EH (cell line): ENCODE measurements at places on chromosomes 7 and 10.
A peak's percentile ranks its signal among the peaks of the same experiment; 100 is the strongest.

DNA sequence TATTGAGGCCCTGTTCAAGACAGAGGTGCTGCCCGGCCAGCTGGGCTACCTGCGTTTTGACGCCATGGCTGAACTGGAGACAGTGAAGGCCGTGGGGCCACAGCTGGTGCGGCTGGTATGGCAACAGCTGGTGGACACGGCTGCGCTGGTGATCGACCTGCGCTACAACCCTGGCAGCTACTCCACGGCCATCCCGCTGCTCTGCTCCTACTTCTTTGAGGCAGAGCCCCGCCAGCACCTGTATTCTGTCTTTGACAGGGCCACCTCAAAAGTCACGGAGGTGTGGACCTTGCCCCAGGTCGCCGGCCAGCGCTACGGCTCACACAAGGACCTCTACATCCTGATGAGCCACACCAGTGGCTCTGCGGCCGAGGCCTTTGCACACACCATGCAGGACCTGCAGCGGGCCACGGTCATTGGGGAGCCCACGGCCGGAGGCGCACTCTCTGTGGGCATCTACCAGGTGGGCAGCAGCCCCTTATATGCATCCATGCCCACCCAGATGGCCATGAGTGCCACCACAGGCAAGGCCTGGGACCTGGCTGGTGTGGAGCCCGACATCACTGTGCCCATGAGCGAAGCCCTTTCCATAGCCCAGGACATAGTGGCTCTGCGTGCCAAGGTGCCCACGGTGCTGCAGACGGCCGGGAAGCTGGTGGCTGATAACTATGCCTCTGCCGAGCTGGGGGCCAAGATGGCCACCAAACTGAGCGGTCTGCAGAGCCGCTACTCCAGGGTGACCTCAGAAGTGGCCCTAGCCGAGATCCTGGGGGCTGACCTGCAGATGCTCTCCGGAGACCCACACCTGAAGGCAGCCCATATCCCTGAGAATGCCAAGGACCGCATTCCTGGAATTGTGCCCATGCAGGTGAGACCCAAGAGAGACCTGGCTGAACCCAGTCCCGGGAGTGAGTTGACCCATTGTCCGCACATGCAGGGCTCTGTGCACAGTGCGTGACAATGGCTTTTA is 2.8 kb downstream of the RBP3 start:
- no peak for DNase-seq

- DNase-seq = no peak
Measured at GRCh38 chr10:105759669-105760068, 1118.6 kb downstream of the SORCS3 start.

GRCh38 chr10:102195296-102195870 is 30.7 kb upstream of the ELOVL3 start:
- DNase-seq = peak; percentile 12

- no peak for DNase-seq
Measured at GRCh38 chr10:100598166-100598565, 62.4 kb downstream of the HIF1AN start.

GRCh38 chr10:111187096-111187495 is 110.3 kb downstream of the ADRA2A start:
- no peak for DNase-seq

GRCh38 chr7:80540836-80541235 is 29.0 kb upstream of the GNAT3 start:
- no peak for DNase-seq

GRCh38 chr10:33547976-33548375 is 213.5 kb upstream of the NRP1 start:
- no peak for DNase-seq

GRCh38 chr10:12349629-12350166 is 351 bp downstream of the CAMK1D start:
- DNase-seq = no peak

DNA sequence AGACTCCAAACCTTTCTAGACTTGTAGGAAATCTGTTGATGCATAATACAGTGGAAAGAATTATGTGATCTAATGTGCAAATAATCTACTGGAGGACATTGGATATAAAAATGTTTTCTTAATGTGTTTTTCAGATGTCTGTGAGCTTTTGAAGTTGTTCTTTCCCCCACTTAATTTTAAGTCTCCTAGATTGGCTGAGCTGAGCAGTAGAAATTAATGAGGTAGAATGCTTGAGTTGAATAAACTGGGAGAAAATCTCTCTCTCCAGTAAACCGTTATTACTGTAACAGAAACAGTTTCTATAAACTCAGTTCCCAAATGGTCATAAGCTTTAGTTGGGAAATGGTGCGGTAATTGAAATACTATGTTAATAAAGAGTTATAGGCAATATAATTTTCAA is 15.7 kb downstream of the CSGALNACT2 start:
- DNase-seq = no peak

DNA sequence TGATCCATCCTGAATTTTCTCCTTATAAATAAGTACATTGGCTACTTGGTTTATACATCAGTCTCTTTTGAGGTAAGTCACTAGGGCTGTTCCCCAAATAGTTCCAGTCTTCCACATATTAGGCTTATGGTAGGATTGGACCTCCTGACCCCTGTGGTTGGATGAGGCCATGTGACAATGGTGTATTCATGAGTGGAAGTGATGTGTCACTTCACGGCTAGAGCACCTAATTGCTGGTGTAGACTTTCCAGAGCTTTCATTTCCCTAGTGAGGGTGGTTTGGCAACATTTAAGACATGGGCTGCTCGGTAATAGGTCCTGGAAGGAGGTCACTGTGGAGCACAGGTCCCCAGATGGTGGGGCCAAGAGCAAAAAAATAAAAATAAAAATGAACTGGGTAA is 141.2 kb upstream of the ABCB5 start:
- DNase-seq = no peak

- DNase-seq = no peak
Measured at GRCh38 chr7:38066391-38066790, 111.7 kb upstream of the STARD3NL start.

GRCh38 chr7:44762726-44763522 is 14.3 kb downstream of the ZMIZ2 start:
- DNase-seq = no peak

GRCh38 chr10:132449811-132450181 is 52.8 kb downstream of the PWWP2B start:
- DNase-seq = no peak

- peak; percentile 86 for DNase-seq
Measured at GRCh38 chr7:131107337-131108211, 220.1 kb upstream of the MKLN1 start.

DNA sequence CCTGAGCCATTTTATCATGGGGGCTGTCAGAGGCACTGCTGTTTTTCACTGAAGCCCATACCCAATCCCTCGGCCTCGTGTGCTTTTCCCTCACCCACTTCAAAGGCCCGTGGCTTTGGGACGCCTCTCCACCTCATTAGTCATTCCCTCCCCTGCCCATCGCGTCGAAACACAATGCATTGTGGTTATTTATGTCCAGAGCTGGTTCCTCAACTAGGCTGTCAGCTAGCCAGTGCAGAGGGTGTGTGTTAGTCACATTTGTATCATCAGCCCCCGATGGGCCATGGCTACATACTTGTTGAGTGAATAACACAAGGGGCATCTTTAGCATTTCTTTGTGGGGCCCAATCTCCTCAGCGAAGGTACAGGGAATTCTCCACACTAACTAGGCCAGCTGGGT is 3.8 kb upstream of the CRCP start:
- peak; percentile 97 for DNase-seq

DNA sequence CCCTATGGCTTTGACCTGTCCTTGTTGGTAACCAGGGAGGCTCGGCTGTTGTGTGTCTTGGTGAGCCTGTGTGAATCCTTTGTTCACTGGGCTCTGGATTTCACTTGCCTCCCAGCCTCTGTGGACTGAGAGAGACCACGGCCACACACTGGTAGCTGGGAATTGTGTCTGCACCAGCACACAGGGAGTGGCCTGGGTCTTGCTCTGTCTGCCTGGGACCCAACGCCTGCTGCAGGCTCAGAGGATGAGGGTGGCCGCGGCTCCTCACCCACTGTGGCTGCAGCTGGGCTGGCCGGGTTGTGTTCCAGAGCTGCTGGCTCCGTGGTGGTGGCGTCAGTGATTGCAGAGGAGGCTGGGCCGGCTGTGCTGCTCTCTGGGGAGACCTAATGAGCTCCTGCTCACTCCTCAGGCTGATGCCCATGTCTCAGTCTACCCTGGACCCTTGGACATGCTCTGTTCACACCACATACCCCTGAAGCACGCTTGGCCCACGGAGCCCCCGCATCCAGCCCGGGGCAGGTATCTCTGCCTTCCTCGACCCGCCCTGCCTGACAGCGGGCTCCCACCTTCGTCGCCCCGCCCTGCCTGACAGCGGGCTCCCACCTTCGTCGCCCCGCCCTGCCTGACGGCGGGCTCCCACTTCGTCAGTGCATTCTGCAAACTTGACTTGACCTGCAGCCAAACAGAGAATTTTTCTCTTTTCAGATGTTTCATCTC is 328.5 kb downstream of the ADARB2 start:
- no peak for DNase-seq

- no peak for DNase-seq
Measured at GRCh38 chr7:41915871-41916270, 213.0 kb upstream of the INHBA start.

GRCh38 chr10:35722636-35723035 is 80.5 kb upstream of the FZD8 start:
- DNase-seq = no peak

DNA sequence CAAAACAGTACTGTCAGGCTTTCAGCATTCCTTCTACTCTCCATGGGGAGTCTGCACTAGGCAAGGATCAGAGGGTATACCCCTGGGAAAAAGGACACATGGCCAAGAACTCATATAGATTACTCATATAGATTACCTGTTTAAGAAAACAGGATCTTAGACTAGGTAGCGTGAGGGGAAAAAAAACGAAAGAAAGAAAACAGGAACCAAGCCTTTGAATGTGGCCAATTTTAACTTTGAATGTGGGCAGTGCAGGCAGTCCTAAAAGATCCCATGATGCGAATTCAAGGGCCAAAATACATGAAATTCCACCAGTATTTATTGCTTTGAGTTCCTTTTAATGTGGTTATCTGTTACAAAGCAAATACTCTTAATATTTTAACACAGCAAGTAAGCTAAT is 108.6 kb upstream of the TAC1 start:
- DNase-seq = no peak

- DNase-seq = peak; percentile 69
Measured at GRCh38 chr7:105808703-105809590, 67.5 kb downstream of the ATXN7L1 start.

DNA sequence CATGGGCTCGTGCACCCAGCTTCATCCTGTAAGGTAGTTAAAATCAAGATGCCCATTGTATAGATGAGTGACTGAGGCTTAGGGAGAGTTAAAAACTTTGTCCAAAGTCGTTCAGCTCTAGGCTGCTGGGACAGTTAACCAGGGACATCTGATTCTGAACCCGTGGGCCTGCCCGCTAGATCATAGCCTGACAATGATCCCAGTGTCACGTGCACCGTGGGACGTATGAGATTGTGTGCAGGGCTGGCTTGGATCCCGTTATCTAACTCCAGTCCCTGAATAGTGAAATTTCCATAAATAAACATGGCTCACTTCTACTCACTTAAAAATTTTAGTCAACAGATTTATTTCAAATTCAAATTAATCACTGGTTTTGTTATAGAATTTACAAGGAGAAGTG is 24.9 kb downstream of the C10orf120 start:
- DNase-seq = no peak

DNA sequence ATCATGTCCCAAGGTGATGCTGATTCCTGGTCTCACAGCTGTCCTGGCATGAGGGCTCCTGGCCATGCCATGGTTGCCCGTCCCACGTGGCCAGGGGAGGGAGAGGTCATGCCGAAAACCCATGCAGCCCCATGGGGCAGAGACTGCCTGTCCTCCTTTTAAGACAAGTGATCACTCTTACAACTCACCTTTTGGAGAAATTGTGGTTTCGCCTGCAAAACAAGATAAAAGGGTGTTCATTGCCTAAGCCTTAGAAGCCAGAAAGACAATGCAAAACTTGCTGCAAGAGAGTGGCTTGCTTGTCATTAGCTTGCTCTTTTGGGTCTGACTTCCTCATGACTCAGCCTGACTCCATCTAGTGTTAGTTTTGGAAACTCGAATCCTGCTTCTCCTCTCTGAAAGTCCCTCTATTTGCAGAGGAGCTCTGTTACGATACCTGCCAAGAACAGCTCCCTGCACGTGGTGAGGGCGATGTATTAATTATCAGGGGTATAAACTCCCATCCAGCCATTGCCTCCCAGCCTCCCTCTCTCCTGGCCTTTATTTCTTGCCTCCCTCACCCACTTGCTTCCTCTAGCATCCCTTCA is 26.7 kb downstream of the TMEM273 start:
- peak; percentile 72 for DNase-seq

- peak; percentile 45 for DNase-seq
Measured at GRCh38 chr7:30594048-30594539, 584 bp upstream of the GARS1 start.

DNA sequence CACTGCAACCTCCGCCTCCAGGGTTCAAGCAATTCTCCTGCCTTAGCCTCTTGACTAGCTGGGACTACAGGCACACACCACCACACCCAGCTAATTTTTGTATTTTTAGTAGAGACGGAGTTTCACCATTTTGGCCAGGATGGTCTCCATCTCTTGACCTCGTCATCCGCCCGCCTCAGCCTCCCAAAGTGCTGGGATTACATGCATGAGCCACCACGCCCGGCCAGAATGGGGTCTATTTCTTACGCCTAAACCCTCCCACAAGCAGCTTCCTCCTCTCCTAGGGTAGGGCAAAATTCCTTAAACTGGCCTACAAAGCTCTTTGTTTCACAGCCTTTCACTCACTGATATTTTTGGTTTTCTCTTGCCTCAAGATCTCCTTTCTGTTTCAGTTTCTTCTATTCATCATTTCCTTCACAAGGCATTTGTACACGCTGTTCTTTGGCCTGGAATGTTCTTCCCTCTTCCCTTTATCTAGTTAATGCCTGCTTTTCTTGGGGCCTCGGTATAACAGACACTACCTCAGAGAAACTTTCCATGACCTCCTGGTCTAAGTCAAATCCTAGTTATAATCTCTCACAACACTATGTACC is 6.7 kb downstream of the CPEB3 start:
- no peak for DNase-seq

GRCh38 chr7:44911911-44912310 is 26.6 kb upstream of the PURB start:
- DNase-seq = no peak

DNA sequence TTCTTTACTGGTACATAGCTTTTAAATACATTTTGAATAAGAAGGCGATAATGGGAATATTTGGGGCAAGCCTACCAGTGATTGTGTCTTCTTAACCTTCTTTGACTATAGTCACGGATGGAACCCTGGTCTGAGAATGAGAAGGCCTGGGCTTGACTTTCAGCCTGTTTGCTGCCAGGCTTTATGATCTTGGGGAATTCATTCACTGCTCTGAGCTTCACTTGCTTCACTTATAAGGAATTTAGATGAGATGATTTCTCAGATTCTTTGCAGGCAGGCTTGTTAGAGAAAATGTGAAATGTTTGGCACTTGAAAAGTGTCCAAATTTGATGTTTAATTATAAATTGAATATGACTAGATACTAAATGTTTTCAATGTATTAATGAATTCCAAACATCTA is 42.5 kb downstream of the NUP205 start:
- peak; percentile 40 for DNase-seq

DNA sequence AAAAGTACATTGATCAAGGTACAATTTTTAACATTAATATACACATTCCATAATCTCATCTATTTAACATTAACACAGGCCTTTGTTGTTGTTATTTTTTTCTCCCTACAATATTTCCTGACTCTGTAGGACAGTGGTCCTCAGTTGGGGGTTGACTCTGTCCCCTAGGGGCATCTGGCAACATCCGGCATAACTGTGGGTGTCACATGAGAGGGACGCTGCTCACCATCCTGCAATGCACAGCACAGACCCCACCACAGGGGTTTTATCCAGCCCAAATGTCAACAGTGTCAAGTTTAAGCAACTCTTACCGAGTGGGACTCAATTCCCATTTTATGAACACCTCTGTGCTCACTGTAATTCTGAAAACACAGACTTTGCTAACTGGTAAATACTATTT is 8.8 kb downstream of the IDI1 start:
- DNase-seq = no peak
